ENCODE measurements at places on chromosomes 5 and 9. TPM values are rescaled to one million over a fixed set of nuclear protein-coding genes. Genes with fewer than 3 reads are reported as not detected.
A peak's percentile ranks its signal among the peaks of the same experiment; 100 is the strongest.

FGF10 gene
- total RNA-seq: not detected

PRUNE2 gene
- 0.48 TPM for total RNA-seq

LCN15 gene
- not detected for total RNA-seq

SERF1A gene
- total RNA-seq: 11.6 TPM

FOXD4 gene
- total RNA-seq: 0.20 TPM

- no peaks in the 10 kb centered on the region for H3K36me3 ChIP-seq
- no peak for DNase-seq
- peaks cover 5% of the 10 kb centered on the region for H3K27me3 ChIP-seq
Observed at GRCh38 chr5:149268928-149269557, 2.6 kb upstream of the AFAP1L1 start.

DNA sequence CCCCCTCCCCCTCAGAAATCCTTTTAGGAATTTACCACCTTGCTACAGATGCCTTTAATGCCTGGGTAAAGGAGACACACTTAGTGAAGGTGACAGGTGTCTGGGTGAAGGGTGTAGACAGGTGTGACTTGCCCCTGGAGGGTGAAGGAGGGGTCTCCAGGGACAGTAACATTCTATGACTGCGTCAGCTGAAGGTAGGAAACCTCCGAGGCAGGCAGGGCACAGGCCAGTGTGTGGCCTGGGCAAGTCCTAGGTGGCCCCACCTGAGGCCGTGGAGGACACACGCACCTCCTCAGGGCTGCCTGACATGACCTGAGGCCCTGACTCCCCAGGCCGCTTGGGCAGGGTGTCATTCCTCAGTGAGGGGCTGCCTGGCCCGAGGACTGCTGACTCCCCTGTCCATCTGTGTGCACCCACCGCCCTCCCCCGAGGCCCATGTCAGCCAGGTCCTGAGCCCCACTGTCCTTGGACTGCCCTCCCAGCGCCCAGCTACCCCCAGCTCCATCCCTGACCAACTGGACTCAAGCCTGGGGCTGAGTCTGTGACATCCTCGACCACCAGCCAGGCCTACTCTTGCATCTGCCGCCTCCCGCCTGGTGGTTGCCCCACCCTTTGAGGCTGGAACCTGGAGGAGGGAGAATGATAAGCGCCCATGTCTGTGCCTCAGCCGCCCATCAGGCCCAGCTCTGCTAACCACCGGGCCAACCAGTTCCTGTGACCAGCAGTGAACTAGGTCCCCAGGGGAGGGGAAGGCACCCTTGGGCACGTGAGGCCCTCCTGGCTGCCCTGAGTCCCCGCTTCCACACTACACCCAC is 18.4 kb downstream of the CARD19 start:
- no peak for DNase-seq
- no peaks in the 10 kb centered on the region for H3K27me3 ChIP-seq
- H3K27ac ChIP-seq: peak overlapping the region; percentile 52
- peaks cover 12% of the 10 kb centered on the region for H3K4me1 ChIP-seq
- no peaks in the 10 kb centered on the region for H3K36me3 ChIP-seq

GRCh38 chr5:180394031-180394636 is 41.0 kb upstream of the GFPT2 start:
- no peaks in the 10 kb centered on the region for H3K36me3 ChIP-seq
- no peaks in the 10 kb centered on the region for H3K4me1 ChIP-seq
- no peaks in the 10 kb centered on the region for H3K27me3 ChIP-seq
- no peak overlapping the region for H3K4me3 ChIP-seq

DNA sequence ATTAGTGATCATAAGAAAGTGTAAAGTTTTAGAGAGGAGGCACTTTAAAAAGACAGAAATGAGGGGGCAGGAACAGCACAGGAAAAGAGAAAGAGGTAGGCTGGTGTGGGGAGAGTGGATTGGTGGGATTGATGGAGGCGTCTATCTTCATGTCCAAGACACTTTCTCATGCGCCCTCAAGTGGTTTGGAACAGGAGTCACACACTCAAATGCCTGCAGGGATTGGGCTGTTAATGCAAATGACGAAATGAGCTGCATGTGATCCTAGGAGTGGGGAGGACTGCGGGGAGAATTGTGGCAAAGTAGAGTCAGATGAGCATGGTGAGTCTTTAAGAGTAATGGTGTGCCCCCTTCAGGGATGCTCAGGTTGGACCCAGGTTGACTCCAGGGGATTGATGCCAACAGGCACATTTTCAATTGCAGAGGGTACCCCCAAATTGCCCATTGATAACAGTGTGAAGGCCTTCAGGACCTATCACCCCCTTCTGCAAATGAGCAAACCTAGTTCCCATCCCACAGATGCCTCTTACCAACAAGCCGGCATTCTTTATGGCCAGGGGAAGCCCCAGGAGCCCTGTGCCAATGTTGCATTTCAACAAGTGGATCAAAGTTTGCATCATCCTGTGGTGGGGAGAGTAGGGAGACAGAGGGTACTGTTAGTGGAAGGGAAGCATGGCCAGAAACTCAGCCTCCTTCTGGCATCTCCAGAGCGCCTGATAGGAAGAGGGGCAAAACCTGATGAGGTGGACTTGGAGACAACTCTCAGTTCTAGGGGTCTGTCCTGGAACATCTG is 5.3 kb downstream of the SLC36A3 start:
- peaks cover 6% of the 10 kb centered on the region for H3K27me3 ChIP-seq
- H3K36me3 ChIP-seq: no peaks in the 10 kb centered on the region
- DNase-seq: no peak
- no peak overlapping the region for H3K27ac ChIP-seq
- no peaks in the 10 kb centered on the region for H3K4me1 ChIP-seq
- no peak overlapping the region for H3K4me3 ChIP-seq

DNA sequence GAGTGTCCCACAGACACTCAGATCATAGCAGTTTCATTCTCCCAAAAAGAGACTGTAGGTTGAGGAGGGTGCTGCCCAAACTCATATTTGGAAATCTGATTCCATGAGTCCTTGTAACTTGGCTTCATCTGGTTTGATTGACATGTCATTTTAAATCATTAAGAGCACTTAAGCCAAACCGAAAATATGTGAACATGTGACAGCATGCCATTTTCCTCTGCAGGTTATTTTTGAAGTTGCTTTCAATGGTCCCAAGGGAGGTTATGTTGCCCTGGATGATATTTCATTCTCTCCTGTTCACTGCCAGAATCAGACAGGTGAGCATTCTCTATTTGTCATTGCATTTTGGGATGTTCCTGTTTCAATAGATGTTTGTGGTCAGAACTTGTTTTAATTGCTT is 87.6 kb downstream of the MAMDC2 start:
- no peak for DNase-seq
- H3K4me1 ChIP-seq: no peaks in the 10 kb centered on the region
- H3K27me3 ChIP-seq: no peaks in the 10 kb centered on the region
- H3K4me3 ChIP-seq: no peak overlapping the region
- H3K36me3 ChIP-seq: no peaks in the 10 kb centered on the region

- no peak overlapping the region for H3K4me3 ChIP-seq
- H3K36me3 ChIP-seq: no peaks in the 10 kb centered on the region
- DNase-seq: no peak
- no peaks in the 10 kb centered on the region for H3K4me1 ChIP-seq
Observed at GRCh38 chr5:117713585-117714198, 1139.1 kb upstream of the SEMA6A start.

DNA sequence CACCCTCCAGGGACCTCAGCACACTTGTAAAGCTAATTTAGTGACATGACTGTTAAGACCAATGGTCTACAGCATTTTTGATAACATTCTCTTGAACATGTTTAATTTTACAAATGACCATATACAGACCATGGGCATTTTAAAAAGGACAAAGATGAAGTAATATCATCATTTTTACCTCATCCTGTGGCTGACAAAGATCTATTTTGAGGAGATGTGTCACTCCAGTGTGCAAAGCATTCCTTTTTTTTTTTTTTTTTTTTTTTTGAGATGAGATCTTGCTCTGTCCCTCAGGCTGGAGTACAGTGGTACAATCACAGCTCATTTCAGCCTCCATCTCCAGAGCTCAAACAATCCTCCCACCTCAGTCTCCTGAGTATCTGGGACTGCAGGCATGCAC is 118.2 kb upstream of the TBC1D2 start:
- H3K4me1 ChIP-seq: no peaks in the 10 kb centered on the region
- no peak for DNase-seq
- H3K36me3 ChIP-seq: no peaks in the 10 kb centered on the region
- no peaks in the 10 kb centered on the region for H3K27me3 ChIP-seq
- H3K27ac ChIP-seq: no peak overlapping the region

GRCh38 chr9:79266986-79267385 is 304.8 kb upstream of the TLE4 start:
- H3K4me3 ChIP-seq: no peak overlapping the region
- H3K27ac ChIP-seq: no peak overlapping the region
- no peak for DNase-seq
- peaks cover 4% of the 10 kb centered on the region for H3K27me3 ChIP-seq
- H3K36me3 ChIP-seq: no peaks in the 10 kb centered on the region

DNA sequence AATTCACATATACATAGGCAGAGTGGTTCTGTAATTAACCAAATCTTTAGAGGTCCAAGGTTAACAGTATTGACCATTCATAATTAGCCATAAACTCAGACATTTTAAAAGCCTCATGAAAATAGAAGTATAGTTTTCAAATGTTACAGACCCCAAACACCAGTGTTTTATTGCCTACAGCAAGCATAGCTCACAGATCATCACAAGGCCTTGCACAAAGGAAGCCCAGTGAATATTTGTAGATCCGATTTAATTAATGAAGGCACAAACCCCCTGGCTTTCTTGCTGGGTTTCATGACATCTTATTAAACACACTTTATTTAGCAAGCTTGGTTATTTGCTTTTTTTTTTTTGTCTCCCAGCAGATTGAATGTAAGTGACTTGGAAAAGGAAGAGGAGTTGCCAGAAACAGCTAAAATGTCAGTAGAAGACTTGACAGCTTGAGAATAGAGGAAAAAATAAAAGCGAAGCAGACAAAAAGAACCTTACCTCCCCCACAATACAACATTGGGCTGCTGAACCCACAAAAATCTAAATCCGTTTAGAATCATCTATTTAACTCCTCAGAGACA is 283.9 kb upstream of the TNC start:
- no peaks in the 10 kb centered on the region for H3K27me3 ChIP-seq
- no peak for DNase-seq
- H3K36me3 ChIP-seq: no peaks in the 10 kb centered on the region
- no peaks in the 10 kb centered on the region for H3K4me1 ChIP-seq

DNA sequence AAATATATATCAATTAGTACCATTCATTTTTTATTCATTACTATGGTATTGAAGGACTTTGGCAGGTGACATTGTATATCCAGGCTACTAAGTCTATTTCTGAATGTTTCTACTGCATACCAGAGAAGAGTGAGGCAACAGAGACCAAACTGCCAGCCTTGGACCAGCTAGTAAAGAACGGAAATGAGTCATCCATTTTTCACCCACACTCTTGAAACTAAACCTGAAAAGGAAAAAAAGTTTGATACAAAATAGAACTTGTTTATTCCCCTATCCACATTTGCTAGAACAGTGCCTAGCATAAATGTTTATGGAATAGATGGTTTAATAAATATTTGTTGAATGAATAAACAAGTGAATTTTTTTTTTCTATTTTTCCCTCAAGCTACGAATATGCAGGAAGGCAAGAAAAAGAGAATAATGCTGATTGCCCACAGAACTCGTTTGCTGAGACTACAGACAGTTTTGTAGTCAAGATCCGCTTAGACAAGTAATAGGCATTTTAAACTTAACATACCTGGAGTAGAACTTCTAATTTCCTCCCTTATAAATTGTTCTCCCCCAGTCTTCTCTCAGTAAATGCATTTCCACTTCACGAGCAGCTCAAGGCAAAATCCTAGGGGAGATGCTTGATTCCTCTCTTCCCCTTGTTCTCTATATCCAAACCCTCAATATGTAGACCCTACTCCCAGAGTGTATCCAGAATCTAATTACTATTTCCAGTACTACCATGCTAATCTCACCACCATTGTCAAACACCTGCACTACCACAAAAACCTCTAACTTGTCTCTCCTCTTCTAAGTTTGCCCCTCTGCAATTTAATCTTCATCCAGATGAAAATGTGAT is 146.2 kb upstream of the RASA1 start:
- no peaks in the 10 kb centered on the region for H3K27me3 ChIP-seq
- no peaks in the 10 kb centered on the region for H3K36me3 ChIP-seq
- H3K4me1 ChIP-seq: peaks cover 33% of the 10 kb centered on the region
- peak overlapping the region; percentile 10 for H3K4me3 ChIP-seq

DNA sequence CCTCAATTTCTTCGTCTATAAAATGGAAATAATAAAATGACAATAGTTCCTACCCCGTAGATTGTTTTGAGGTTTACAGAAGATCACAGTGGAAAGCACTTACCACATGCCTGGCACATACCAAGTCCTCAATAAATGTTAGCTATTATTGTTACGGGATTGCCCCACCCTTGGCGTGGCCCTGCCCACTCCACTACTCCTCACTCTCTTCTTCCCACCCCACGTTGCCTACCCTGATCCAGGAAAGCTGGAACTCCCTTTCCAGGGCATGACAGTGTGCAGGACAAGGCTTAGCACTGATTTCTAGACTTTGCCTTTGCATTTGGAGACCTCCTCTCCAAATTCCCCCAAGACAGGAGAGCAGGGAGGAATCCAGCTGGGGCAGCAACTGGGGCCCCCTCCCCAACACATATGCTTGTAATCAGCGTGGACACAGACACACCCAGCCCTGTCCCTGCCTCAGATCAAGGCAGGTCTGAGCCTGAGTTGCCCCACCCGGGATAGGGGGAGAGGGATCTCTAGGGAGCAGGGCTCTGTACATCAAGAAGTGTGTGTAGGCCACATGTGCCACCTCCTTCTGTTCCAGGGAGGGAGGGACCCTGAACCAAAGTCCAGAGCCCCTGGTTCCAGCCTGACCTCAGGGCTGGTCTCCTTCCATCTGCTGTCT is 6.7 kb downstream of the SLC4A9 start:
- peaks cover 4% of the 10 kb centered on the region for H3K4me1 ChIP-seq
- no peaks in the 10 kb centered on the region for H3K36me3 ChIP-seq
- no peak overlapping the region for H3K27ac ChIP-seq
- H3K27me3 ChIP-seq: no peaks in the 10 kb centered on the region
- DNase-seq: no peak

DNA sequence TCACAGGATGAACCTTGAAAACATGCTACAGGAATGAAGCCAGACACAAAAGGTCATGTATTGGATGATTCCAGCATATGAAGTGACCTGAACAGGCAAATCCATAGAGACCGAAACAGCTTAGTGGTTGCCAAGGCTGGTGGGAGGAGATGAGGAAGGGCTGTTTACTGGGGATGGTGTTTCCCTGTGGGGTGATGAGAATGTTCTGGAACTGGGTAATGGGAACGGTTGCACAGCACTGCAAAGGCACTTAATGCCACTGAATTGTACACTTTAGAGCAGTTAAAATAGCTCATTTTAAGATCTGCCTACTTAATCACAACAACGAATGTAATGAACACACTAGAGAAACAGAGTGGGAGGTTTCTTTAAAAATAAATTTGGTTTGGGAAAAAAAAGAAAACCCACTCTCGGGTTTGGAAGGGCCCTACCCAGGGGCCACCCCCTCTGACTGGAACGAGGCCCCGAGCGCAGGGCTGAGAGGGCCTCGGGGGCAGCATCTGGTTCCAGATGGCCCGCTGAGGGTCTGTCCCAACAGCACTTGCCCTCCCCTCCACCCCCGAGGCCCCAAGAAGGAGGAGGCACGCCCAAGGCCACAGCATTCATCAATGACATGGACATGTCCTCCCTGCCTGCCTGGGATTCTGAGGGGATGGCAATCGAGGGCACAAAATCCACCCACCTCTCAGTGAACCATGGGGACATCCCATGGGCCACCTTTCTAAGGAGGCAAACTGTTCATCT is 31.7 kb downstream of the SARDH start:
- peaks cover 49% of the 10 kb centered on the region for H3K4me1 ChIP-seq
- no peak for DNase-seq
- no peaks in the 10 kb centered on the region for H3K36me3 ChIP-seq
- H3K27me3 ChIP-seq: no peaks in the 10 kb centered on the region
- H3K4me3 ChIP-seq: no peak overlapping the region
- no peak overlapping the region for H3K27ac ChIP-seq

GRCh38 chr9:4788703-4789102 is 4.0 kb upstream of the RCL1 start:
- no peak for DNase-seq
- H3K36me3 ChIP-seq: no peaks in the 10 kb centered on the region
- H3K27me3 ChIP-seq: no peaks in the 10 kb centered on the region
- no peak overlapping the region for H3K4me3 ChIP-seq

Measured in CD8-positive, alpha-beta memory T cell (primary cell).